ENCODE measurements at places on chromosomes 2 and 18.

GRCh38 chr2:216927163-216927562 is 67.3 kb upstream of the TNP1 start:
- no peak for DNase-seq

DNA sequence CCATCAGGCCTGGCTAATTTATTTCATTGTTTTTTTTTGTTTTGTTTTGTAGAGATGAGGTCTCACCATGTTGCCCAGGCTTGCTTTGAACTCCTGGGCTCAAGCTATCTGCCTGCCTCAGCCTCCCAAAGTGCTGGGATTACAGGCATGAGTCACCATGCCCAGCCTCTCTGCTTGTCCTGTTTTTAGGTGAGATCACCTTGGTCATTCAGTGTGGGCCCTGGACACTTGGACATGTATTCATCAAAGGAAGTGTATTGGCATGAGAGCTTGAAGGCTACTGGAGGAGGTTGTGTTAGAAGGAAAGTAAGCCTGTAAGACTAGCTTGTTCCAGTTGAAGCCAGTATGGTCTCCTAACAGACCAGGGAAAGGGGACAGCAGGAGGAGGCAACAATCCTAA is 229.2 kb upstream of the RGPD4 start:
- DNase-seq, result no peak

DNA sequence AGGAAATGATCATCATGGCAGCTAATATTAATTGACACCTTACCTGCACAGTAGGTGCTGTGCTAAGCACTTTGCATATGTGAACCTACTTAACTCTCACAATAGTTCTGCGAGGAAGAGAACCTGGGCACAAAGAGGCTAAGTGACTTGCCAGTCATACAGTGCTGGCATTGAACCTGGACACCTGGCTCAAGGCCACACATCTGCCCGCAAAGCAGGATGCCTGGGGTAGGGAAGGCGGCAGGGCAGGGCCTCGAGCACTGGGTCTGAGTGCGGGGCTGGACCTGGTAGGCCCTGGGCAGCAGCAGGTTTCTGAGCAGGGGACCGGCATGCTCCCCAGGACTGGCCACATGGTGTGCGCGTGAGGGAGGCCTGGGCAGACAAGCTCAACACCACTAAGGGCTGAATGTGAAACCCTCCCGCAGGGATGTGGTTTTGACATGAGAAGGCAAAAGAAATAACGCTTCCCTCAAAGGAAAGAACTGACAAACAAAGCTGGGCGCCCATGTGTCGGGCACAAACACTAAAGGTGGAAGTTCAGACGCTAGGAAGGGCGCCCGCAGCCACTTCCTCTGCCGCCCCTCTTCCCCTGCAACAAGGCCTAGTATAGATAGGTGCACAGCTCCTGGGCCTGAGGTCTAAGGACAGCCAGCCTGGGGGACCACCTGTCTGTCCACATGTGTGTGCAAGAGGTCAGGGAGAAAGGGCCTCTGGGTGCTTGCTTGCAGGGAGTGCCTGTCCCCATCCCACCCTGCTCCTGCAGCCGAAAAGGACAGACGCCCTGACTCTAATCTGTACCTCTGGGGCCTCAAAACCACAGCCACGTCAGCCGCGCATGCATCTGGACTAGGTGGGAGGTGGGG is 92.5 kb downstream of the ZFP36L2 start:
- peak; percentile 76 for DNase-seq

- no peak for DNase-seq
Measured at GRCh38 chr2:84441036-84441435, 18.0 kb downstream of the SUCLG1 start.

- peak; percentile 12 for DNase-seq
Measured at GRCh38 chr2:62293490-62294271, 97.8 kb downstream of the B3GNT2 start.

DNA sequence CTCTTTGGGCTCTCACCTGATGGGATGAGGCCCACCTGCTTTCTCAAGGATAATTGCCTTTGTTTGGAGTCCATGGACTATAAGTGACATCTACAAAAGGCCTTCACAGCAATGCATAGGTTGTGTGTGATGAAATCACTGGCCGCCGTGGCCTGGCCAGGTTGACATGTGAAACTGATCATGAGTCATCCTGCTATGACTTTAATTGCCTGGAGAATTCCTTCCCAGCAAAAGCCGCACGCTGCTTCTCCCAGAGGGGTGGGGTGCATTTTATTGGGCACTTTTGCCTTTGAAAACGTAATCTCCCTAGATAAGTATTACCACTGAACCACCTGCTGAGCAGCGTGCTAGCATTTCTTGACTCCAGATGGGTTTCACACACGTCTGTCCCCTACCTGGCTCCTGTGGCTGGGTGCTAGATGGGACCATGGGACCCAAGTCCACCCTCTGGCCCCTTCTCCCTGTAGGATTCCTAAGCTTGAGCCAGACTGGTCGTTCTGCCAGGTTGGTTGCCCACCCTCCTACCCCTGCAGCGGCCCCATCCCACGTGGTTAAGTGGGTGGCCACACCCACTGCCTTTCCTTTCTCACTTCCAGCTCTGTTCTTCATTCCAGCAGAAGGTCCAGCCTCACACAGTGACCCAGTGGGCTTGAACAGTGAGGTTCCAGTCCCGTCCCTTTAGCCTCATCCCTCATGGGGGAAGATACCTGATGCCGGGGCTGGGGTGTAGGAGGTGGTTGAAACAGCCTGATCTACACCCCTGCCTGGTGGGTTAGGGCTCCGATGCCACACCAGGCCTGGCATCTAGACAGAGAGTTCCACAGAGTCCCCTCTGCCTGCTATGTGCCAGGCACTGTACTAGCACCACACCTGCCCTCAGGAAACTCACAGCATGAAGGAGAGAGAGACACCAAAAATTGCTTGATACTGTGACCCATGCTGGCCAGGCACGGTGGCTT is 89.6 kb downstream of the GBX2 start:
- no peak for DNase-seq

GRCh38 chr2:180733330-180733729 is 247.1 kb upstream of the UBE2E3 start:
- no peak for DNase-seq

- peak; percentile 63 for DNase-seq
Measured at GRCh38 chr2:54455563-54456361, at the start of gene SPTBN1. Gene SPTBN1 (plus strand): TSS chr2:54456327. CDS start chr2:54526419, 70,092 bp downstream.

- DNase-seq, result peak; percentile 25
Measured at GRCh38 chr18:11021477-11021876, 127.9 kb downstream of the PIEZO2 start.

GRCh38 chr2:106158871-106159270 is 35.2 kb downstream of the UXS1 start:
- DNase-seq, result no peak

- no peak for DNase-seq
Measured at GRCh38 chr2:110220190-110220564, 7.8 kb upstream of the MTLN start.

GRCh38 chr2:26740890-26741302 is 23.2 kb upstream of the SLC35F6 start:
- no peak for DNase-seq

GRCh38 chr2:1648241-1649102 is 95.8 kb downstream of the PXDN start:
- DNase-seq, result no peak

DNA sequence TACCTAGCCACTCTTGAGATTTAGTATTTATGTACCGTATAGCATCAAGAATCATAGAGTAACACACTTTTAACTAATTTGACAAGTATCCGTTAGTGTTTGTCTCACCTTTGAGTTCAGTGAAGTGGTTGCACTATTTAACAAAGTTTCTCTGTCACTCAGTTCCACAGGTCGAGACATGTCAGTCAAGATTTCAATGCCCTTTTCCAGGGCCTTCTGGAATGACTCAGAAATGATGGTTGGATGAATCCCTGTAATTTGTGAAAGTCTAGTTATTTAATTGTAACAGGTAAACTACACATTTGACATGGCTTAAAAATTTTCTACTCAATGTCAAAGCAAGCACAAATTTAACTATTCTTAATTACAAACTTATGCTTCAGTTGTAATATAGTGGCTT is 9.7 kb downstream of the CCT4 start:
- DNase-seq, result no peak

DNA sequence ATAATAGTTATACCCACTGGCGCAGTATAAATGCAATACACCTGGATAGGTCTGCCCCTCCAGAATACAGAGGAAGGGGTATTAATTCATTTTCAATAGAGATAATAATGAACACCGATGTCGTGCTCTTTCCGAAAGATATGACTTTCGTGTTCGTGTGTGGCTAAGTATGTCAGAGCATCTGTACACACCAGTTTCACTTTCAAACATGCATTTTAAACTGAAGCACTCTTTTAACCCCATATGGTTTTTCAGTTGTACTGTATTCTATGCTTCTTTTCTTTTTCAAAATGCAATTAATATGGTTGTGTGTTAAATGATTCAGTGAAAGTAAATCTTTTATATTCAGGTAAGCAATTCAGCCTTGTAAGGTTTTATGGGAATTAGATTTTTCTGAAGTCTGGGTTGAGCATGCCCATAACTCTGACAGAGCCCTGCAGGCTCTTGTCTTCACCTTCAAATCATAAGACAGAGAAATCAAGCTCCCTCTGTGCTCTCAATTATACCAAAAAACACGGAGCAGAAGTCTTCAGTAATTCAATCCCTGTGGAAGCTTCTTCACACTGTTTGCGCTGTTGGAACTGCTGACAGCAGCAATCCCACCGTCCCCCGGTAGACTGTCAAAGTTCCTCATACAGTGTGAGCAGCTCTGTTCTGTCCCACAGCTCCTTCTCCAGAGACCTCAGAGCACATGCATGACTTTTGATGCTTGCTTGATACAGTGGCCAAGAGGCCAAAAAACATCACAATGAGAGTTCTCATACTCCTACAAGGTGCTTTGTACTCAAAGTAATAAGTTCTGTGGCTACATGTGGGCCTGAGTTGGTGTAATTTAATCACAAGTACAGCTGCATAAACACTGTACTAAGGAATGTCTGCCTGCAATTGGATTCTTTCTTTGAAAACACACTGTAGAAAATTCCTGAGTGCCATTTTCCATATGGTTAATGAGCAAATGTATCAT is 186.8 kb downstream of the ZNF521 start:
- DNase-seq, result no peak

GRCh38 chr2:160697817-160698216 is 204.2 kb upstream of the RBMS1 start:
- no peak for DNase-seq

DNA sequence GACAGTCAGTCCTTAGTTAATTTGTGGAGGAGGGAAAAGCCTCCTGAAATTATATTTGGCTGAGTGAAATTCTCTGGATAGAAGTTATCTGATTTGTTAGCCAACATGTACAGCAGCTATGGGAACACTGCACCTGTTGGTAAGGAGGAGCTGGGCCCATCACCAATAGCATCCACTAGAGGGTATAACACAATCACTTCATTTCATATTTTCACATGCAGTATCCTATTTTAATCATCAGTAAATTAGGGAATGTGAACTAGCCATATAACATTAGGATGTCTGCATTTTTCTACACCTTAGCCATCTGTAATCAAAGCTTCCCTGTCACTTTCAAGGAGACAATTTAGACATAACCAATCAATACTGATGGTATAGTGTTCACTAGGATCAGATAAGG is 818.4 kb upstream of the CDH2 start:
- DNase-seq, result no peak

GRCh38 chr2:113390124-113390849 is 47.2 kb upstream of the ZNG1B start:
- peak; percentile 93 for DNase-seq

DNA sequence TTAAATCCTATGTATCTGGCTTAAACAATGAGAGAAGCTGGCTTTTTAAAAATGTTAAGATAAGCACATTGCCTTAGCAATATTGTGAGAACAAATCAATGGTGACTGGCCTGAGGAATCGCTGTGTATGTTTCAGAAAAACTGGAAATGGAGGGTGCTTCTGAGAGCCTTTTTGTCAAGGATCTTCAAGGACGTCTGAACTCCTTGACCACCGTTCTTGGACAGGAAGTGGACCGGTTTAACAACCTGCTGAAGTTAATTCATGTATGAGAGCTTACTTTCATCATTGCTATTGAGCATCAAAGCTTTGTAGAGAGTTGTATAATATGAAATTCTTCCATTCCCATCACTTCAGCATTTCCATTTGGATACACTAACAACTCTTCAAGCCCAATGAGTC is 72.6 kb downstream of the TRABD2A start:
- DNase-seq, result no peak

DNA sequence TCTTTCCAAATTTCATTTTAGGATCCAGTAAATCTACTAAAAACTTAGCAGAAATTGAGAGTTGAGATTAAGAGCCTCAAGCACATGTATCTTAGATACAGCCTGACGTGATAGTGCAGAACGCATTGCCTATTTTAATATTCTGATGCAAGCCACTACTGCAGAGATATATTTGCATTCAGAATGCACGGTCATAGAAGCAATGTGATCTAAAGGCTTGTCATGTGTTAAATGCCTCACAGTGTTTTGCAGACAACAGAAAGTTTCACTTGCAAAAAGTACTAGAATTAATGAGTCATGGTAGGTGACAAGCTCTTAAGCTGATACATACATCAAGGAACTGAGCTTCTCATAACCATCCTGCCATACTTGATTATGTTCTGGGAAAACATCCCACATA is 886.7 kb upstream of the CHAC2 start:
- DNase-seq, result no peak

DNA sequence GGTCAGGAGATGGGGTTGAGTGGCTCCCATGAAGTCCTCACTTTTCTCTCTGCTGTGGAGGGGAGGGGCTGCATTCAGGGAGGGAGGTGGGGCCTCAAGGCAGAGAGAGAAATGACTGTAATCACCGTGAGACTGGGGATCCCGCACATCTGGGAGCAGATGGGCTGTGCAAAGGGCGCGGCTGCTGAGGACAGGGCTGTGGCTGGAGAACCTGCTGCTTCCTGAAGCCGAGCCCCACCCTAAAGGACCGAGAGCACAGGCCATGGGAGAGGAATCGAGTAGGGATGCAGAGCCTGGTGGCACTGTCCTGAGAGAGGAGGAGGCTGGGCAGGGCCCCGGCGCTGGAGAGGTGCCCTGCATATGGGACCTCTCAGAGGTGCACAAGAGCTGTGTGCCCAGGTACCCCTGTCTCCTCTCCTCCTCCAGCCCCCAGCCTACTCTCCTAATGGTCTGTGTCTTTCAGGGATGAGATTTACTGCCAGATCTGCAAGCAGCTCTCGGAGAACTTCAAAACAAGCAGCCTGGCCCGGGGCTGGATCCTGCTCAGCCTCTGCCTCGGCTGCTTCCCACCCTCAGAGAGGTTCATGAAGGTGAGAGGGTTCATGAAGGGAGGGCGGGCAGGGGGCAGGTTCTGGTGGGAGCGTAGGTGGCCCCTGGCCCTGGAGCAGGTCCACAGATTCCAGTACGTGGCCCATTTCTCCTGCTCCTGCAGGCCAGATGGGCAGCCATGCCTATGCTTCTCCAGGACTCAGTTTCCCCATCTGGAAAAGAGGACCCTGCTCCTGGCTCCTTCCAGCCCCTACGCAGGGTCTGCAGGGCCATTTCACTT is 25.9 kb upstream of the GPR17 start:
- DNase-seq, result no peak

DNA sequence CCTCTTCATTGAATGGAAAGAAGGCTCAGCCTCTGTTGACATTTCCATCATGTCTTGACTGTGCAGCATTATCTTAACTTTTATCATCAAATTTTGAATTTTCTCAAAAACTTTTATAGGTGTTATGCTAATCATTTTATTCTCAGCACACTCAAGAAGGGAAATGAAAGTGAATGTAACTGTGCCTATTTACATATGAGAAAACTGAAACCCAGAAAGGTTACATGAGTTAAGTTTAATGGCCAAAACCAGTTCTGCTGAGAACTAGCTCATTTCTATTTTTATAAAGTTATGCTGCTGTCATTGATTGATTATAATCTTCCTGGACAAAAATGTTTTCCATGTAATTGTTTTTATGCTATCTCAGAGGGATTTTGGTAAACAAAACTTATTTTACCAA is 618.8 kb upstream of the NRXN1 start:
- DNase-seq, result peak; percentile 36

- DNase-seq, result no peak
Measured at GRCh38 chr2:109409321-109410038, 204.3 kb downstream of the SEPTIN10 start.
